ENCODE measurements at places on chromosomes 6 and 20.

GRCh38 chr6:13863699-13864155 is 49.4 kb upstream of the MCUR1 start:
- DNase-seq = no peak

DNA sequence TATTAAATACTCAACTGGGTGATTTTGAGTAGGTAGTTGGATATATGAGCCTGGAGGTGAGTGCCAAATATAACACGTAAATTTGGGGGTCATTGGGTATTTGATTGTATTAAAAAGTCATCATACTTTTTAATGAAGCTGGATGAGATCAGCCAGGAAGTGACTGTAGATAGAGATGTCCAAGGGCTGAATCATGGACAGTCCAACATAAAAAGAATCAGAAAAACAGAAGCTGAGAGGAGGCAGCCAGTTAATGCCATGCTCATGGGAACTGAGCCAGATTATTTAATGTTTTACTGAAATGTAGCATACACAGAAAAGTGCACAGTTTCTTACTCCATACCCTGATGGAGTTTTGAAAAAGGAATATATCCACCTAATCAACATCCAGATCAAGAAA is 435.5 kb upstream of the PLCB4 start:
- no peak for DNase-seq

- DNase-seq = no peak
Observed at GRCh38 chr6:104958178-104959025, 1.5 kb downstream of the LIN28B start.

DNA sequence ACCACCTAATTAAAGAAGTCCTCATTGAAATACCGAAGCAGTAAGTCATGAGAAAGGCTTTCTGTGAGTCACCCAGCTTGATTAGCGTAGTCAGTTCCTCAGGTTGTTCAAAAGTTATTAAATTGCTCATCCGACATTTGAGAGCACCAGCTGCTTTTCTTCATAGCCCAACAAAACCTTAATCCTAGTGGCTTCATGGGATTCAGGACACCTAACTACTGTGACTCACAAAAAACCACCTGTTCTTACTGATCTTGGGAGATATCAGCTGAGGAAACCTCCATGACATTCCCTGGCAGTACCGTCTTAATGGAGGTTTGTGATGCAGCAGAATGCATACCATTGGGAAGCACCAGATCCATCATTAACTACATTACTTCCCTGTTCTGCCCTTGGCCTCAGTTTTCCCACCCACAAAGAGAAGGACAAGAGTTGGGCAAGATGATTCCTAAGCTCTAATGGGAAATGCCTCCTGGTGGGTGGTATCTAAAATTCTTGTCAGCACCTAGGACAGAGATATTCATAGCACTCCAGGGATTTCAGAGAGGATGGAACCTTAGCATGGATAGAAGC is 103.8 kb downstream of the KHDC1L start:
- no peak for DNase-seq

GRCh38 chr20:57381596-57382503 is 9.3 kb upstream of the RBM38 start:
- DNase-seq = peak; percentile 83

DNA sequence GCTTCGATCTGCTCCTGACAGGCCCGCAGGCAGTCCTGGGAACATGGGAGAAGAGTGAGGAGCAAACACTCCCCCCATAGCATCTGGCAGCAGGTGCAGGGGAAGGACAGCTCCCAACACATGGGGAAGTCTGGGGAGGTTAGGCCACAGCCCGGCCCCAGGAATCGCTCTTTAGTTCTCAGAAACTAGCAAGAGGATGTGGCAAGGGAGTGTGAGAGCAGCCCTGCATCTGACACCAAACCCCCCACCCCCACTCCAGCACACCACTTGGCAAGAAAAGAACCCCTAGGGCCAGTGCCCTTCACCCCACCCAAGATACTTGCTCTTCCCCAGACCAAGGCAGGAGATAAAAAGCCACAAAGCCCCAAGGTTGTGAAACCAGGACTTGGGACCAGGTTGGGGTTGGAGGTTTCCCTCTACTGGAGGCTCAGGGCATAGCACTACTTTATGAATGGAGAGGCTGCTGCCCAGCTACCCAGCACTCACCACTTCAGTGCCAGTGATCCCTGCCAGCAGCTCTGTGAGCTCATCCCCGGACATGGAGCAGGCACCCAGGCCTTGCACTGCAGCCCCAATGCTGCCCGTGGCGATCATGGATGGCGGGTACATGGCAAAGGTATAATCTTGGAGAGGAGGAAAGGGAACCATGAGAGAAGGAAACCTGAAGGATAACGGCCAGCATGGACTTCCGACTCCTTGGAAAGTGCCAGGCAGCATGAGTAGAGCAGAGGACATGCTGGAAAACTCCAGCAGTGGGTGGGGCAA is 5.4 kb downstream of the CCND3 start:
- peak; percentile 57 for DNase-seq

DNA sequence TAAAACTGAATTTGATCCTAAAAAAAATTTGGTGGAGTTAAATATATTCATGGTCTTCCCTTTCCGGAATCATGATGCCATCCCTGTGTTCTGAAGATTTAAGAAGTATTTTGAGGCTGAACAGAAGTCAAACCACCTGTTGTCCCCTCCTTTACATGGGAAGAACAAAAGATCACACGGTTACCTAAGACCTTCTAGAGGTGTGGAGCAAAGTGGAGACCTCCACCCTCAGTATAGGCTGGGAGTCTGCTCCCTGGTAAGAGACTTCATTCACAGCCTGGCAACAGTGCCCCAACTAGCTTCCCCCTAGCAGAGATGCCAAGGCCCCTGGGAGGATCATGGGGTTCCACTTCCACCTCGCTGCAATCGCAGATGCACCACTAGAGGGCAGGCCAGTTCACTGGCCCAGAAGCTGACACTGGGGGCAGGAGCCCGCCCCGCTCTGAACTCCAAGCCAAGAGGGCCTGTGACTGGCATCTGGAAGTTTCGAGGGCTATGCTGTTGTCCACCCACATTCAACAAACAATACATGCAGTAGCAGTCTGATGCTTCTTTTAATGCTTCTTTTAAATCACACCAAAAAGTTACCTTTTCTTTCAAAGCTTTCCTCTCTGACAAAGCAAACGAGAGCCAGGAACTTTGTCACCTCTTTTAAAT is 19.5 kb upstream of the UBE2J1 start:
- DNase-seq = peak; percentile 78

DNA sequence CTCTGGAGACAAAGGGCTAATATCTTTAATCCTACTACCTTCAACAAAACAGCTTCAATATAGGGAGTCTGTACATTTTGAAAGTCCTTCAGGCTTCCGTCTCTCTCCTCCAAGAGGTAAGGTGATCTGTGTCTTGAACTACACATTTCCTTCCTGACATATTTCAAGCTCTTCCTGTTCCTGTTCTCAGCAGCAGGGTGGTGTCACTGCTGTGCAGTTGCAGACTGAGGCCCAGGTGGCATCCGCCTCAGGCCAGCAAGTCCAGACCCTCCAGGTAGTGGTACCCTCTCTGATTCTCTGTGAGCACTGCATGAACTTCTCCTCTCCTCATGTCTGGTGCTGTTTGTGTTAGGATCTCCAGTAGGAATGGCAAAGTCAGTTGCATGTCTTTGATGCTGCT is 7.8 kb downstream of the NFYA start:
- no peak for DNase-seq

- DNase-seq = no peak
Observed at GRCh38 chr6:79676785-79677736, 45.9 kb downstream of the SH3BGRL2 start.

GRCh38 chr6:24827970-24828369 is 29.3 kb upstream of the ARMH2 start:
- DNase-seq = no peak

DNA sequence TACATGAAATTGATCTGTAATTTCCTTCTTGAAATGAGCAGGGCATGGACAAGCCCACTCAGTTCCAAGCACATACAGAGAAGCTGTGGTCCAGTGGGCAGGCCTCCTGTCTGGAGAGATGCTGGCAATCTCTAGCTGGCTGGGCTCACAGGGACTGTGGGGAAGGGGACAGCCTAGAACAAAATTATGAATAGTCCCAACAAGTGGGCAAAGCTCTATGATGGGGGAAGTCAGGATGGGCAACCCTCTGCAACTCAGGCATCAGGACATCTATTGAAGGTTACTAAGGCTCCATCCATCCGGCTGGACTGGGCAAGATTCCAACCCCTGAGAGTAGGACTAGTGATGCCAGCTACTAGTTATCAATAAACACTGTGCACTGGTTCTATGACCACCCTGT is 40.9 kb downstream of the TRERF1 start:
- no peak for DNase-seq

DNA sequence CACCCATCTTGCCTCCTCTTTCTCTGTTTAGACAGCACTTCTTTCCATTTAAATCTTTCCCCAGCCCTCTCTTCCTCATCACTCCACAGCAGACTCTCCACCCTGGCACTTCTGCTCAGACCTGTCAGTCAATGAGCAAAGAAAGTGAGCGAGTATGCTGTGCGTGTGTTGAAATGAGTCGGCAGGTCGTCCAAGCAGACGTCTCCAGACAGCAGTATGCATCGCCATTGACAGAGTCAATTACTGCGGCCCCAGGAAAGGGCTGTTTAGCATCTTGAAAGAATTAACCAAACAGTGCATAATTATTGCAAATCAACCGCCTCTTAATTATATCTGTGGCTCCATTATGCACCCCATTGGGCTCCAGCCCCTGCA is 54.8 kb upstream of the KCNG1 start:
- no peak for DNase-seq

DNA sequence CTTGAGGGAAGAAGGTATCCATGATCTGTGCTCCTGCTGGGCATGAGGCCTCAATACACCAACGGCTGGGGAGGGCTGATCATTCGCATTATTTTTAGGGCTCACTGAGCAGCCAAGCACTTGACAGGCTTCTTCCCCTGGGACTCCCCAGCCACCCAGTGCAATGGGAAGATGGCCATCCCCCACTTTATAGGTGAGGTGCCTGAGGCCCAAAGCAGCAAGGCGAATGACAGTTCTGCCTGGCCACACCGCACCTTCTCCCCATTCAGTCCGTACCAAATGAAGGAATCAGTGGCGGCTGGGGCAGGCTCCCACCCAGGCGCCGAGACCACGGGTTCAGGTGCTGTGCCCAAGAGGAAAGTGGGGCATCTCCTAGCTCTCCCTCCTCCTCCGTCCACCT is 4.4 kb upstream of the FAM209A start:
- DNase-seq = no peak

DNA sequence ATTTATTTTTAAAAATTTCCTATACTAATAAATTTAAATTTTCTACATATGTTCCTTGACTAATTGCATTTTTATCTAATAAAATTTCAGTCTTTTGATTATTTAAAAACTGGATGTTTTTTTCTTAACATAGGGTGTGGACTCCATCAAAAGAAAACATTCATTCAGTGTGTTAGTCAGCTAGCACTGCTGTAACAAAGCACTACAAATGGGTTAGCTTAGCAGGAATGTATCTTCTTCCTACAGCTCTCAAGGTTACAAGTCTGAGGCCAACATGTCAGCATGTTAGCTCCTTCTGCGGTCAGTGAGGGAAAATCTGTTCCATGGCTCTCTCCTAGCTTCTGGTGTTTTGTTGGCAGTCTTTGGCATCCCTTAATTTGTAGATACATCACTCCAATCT is 32.5 kb downstream of the FRK start:
- DNase-seq = no peak

GRCh38 chr6:150183105-150183504 is 40.3 kb downstream of the PPP1R14C start:
- no peak for DNase-seq

GRCh38 chr20:60904730-60905129 is 347.3 kb upstream of the CDH4 start:
- no peak for DNase-seq

- no peak for DNase-seq
Observed at GRCh38 chr6:47097092-47097945, 55.2 kb upstream of the ADGRF1 start.

- DNase-seq = no peak
Observed at GRCh38 chr6:18978337-18979128, 591.4 kb downstream of the RNF144B start.

GRCh38 chr20:38139156-38139912 is 25.7 kb downstream of the TGM2 start:
- DNase-seq = no peak

DNA sequence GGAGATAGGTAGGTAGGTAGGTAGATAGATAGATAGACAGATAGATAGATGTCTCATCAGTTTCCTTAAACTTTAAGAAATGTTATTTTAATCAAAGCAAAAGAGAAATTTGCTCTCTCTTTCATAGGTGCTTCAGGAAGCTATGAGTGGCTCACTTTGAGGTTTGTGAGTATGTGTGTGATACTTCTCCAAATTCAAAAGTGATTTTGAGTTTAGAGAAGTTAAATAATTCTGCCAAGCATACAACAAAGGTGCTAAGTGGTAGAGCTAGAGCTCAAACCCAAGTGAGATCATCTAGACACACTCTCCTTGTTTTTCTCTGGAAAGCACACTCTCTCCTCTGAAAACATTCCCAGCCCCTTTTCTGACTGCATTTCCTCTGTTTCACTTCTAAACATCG is 156.2 kb downstream of the EDN1 start:
- no peak for DNase-seq

- DNase-seq = no peak
Observed at GRCh38 chr6:109315341-109316110, 66.7 kb downstream of the CD164 start.

DNA sequence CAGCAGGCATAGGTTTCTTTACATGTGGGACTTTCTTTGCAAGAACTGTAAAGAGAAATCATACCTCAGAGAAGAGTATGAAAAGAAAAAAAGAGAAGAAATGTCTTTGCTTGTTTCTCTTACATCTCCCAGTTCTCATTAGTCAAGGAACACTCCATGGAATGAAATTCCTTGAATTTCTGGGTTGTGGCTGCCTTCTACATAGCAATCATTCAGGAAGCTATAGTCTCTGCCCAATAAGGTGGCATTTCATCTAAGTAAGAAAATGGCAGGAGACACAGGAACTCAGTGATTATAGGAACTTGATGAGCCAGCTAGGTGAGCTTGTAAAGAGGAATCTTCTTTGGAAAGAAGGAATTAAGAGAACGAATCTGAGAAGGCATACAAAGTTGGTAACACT is 197.0 kb upstream of the FKBP1C start:
- no peak for DNase-seq

DNA sequence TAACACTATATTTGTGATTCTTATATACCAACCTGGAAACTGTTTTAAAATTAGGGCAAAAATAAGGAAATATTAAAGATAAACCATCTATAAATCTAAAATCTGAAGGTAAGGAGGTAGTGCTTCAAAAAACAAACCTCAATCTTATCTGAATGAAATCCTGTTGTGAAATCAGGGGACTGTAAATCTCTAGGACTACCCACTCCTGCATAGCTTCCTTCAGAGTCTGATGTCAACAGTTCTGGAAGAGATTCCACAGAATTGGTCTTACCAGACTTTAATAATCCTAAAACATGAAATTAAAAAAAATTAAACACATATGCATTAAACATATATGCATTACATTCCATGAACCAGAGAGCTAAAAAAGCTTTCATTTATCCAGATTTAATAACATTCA is 51.4 kb downstream of the IBTK start:
- no peak for DNase-seq

DNA sequence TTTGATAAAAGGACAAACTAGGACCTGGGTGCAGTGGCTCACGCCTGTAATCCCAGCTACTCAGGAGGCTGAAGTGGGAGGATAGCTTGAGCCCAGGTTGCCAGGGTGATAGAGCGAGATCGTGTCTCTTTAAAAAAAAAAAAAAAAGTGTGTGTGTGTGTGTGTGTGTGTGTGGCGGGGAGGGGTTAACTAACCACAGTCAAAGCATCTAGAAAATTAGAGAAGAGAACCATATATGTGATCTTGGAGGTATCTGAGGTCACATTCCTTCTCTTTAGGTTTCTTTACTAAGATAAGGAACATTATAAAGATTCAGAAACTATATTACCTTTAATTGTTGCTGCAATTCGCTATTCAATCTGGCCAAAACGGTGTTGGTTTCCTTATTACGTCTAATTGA is 80.9 kb downstream of the REPS1 start:
- DNase-seq = no peak
